Nephron progenitor cell (in vitro differentiated cells): ENCODE measurements at places on chromosomes 11 and 22.

- peaks cover 8% of the 10 kb centered on the region for H3K36me3 ChIP-seq
- H3K27me3 ChIP-seq: peaks cover 34% of the 10 kb centered on the region
- no peak for DNase-seq
- no peak overlapping the region for H3K4me3 ChIP-seq
- peaks cover 22% of the 10 kb centered on the region for H3K4me1 ChIP-seq
Measured at GRCh38 chr22:31106001-31106571, 1.3 kb downstream of the SELENOM start.

GRCh38 chr11:134539285-134539684 lies 127.2 kb upstream of the B3GAT1 start:
- H3K4me1 ChIP-seq: peaks cover 32% of the 10 kb centered on the region
- no peak for DNase-seq
- H3K27ac ChIP-seq: no peak overlapping the region

DNA sequence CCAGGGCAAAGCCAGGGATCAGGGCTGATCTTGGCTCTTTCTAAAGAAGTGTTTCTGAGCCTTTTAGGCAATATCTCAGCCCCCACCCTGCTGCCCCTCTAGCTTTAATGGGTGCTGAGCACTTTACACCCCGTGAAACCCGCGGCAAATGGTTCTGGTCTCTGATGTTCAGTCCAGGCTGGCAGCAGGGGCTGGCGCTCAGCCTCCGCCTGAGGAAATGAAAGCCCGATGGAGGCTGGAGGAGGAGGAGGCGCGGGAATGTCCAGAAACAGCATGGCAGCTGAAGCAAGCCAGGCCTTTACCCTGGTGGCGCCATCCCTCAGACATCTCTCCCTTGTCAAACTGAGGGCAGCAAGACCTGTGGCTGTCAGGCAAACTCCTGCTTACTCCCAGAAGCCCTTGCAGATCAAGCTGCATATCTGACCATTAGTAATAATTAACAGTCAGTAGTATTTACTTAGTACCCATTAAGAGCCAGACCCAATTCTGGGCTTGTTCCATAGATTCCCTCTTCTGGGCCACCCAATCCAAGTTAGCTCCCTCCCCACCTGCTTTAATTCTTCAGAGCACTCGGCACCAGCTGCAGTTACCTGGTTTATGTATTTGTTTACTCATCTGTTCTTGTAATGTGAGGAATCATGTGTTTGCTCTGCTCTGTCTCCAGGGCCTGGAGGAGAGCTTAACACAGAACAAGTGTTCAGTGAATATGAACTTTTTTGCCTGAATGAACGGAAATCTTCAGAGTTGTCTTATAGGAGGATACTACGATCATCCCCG lies 15.0 kb upstream of the ALX4 start:
- no peaks in the 10 kb centered on the region for H3K36me3 ChIP-seq
- DNase-seq: no peak
- H3K4me3 ChIP-seq: no peak overlapping the region
- peaks cover 100% of the 10 kb centered on the region for H3K27me3 ChIP-seq
- H3K4me1 ChIP-seq: peaks cover 58% of the 10 kb centered on the region

GRCh38 chr11:42077794-42078193 lies 618.3 kb upstream of the LRRC4C start:
- H3K27me3 ChIP-seq: no peaks in the 10 kb centered on the region
- no peaks in the 10 kb centered on the region for H3K4me1 ChIP-seq
- H3K27ac ChIP-seq: no peak overlapping the region
- no peak for DNase-seq
- H3K4me3 ChIP-seq: no peak overlapping the region

- H3K4me1 ChIP-seq: peaks cover 76% of the 10 kb centered on the region
- DNase-seq: no peak
- H3K4me3 ChIP-seq: no peak overlapping the region
- no peaks in the 10 kb centered on the region for H3K36me3 ChIP-seq
- peaks cover 27% of the 10 kb centered on the region for H3K27me3 ChIP-seq
Measured at GRCh38 chr11:34260072-34260575, 97.7 kb downstream of the ABTB2 start.

DNA sequence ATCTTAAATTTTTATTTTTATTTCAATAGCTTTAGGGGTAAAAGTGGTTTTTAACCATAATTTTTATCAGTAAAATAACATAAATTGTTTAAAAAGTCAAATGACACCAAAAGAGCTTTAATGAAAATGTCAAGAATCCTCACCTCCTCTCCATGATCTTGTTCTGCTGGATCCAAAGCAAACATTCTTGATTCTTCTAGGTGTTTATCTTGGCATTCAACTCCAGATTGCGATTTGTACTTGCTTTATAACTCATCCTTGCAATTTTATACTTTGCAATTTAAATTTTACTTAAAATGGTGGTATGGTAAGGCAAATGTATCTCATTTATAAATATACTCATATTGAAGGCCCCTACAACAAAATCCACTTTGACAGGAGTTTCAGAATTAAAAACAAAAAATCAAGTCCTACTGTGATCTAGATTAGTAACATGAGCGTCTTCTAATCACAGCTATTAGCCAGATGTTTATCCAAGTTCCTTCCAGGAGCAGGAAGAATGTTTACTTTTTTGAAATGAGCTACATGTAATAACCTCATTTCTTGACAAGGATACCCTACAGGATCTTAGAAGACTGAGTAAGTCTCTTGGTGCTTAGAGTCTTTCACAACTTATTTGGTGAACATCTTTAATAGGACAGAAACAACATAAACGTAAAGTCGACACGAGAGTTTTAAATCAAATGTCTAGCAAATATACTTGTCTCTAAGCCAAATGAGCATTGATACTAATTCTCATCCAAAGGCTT lies 72.4 kb upstream of the CARD18 start:
- no peaks in the 10 kb centered on the region for H3K4me1 ChIP-seq
- peaks cover under 1% of the 10 kb centered on the region for H3K27me3 ChIP-seq
- H3K27ac ChIP-seq: no peak overlapping the region
- DNase-seq: no peak

DNA sequence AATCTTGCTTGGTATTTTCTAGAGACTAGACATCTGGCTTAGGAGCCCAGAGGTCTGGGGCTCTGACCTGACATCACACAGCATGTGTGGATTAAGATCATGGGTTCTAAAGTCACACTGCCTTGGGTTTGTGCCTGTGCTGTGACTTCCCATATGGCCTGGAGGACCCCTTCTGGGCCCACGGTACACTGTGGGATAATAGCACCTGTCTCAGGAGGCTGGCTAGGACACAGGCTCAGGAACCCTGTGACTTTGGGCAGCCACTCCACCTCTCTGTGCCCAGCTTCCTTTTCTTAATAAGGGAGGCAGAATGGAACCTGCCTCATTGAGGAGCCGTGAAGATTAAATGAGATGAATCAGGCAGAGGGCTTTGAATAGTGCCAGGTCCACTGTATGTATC lies 99.2 kb upstream of the B3GAT1 start:
- no peaks in the 10 kb centered on the region for H3K36me3 ChIP-seq
- DNase-seq: no peak
- no peak overlapping the region for H3K27ac ChIP-seq
- H3K27me3 ChIP-seq: peaks cover 27% of the 10 kb centered on the region
- H3K4me3 ChIP-seq: no peak overlapping the region

- DNase-seq: no peak
- peaks cover 27% of the 10 kb centered on the region for H3K4me1 ChIP-seq
- no peak overlapping the region for H3K4me3 ChIP-seq
- H3K27ac ChIP-seq: no peak overlapping the region
- peaks cover 71% of the 10 kb centered on the region for H3K36me3 ChIP-seq
Measured at GRCh38 chr11:130911306-130911705, 5.0 kb downstream of the SNX19 start.

DNA sequence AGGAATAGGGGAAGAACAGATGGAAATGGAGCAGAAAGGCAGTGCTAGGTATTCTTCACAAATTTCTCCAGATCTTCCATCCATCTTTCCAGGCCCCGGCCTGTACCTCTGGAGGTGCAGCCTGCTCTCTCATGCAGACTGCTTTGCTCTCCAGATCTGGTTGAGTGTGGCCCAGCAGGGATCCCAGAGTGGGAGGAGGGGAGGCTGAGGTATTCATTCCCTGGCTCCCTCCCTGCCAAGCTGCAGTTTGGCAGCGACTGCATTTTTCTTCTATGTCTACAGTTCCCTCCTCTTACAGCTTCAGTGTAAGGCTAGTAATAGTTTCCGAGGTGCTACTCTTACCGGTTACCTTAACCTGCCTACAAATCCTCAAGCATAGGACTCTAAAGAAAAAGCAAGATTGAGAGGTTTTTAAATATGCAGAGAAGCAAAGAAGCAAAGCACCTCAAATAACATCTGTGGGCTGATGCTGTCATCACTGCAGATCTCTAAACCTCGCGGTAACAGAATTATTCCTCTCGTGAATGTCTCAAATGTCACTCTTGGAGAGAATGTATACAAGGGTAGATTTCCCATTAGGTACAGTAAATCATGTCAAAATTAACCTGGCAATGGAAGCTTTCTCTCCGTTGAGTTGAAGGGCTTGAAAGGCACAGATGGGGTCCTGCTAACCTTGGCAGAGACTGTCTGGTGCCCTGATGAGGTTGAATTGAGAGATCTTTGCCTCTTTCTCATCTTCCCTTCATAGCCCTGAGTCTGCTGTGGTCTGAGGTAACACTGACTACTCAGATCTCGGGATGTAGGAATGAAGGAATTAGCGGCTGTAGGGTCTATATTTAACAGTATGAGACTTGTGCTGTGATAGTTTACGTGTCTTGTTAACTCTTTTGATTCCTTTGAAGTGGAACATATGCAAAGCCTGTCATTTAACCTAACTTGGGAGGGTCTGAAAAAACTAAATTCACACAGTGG lies 297.9 kb upstream of the C11orf87 start:
- no peak overlapping the region for H3K27ac ChIP-seq
- peaks cover 5% of the 10 kb centered on the region for H3K27me3 ChIP-seq
- peaks cover 25% of the 10 kb centered on the region for H3K4me1 ChIP-seq
- peak; percentile 25 for DNase-seq
- no peak overlapping the region for H3K4me3 ChIP-seq
